ENCODE measurements at places on chromosomes 11 and 22. TPM values are rescaled to one million over a fixed set of nuclear protein-coding genes. Genes with fewer than 3 reads are reported as not detected.

DNA sequence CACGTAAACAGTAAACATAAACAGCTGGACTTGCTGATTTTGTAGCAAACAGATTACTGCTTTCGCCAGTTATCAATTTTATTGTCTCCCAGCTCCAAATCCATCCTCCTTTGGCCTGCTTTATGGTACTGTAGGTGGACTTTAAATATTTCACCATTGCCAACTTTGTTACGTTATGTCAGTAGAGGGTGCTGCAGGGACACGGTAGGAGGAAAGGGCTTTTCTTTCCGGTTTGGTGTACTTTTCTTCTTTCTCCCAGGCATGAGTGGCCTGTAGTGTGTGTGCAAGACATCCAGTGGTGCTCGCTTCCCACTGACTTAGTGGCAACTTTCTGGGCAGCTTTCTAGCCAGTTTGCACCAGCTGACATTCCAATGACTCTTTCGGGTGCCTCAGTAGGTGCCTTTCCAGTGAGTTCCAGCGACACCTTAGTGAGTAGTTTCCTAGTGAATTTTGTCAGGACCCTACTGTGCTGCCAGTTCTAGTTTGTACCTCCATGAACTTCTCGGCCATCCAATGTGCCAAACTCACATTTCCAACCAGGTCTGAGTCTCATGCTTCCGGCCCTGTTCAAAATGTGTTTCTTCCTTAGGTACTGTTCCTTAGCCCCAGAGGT lies 267.6 kb upstream of the TENM4 start:
- DNase-seq: no peak
- no peaks in the 10 kb centered on the region for H3K36me3 ChIP-seq
- no peaks in the 10 kb centered on the region for H3K27me3 ChIP-seq
- H3K4me3 ChIP-seq: no peak overlapping the region
- no peaks in the 10 kb centered on the region for H3K4me1 ChIP-seq
- H3K27ac ChIP-seq: no peak overlapping the region

DNA sequence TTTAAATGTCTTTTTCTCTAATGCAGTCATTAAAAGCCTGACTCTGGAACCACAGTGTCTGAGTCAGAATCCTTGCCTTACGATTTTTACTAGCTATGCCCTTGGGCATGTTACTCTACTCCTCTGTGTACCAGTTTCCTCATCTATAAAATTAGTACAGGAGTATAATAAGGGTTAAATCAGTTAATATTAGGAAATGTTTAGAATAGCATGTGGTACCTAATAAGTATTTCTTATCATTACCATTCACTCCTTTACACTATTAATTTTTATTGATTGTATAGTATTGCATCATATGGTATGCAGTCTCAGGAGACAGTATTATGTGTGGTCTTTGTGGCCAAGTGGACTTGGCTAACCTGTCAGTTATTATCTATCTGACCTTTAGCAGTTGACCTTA lies 68.2 kb downstream of the METTL15 start:
- no peaks in the 10 kb centered on the region for H3K4me1 ChIP-seq
- no peak overlapping the region for H3K27ac ChIP-seq
- no peak for DNase-seq
- no peak overlapping the region for H3K4me3 ChIP-seq
- no peaks in the 10 kb centered on the region for H3K36me3 ChIP-seq

- H3K27me3 ChIP-seq: no peaks in the 10 kb centered on the region
- H3K4me3 ChIP-seq: no peak overlapping the region
- DNase-seq: no peak
These were observed 19.8 kb upstream of the SHANK2 start for GRCh38 chr11:71272161-71272560.

- no peak overlapping the region for H3K4me3 ChIP-seq
- no peaks in the 10 kb centered on the region for H3K27me3 ChIP-seq
- H3K4me1 ChIP-seq: no peaks in the 10 kb centered on the region
- no peak for DNase-seq
- H3K36me3 ChIP-seq: no peaks in the 10 kb centered on the region
These were observed 5.4 kb downstream of the SMCO4 start for GRCh38 chr11:93537767-93538261.

GRCh38 chr22:39458444-39459083 lies 1.8 kb downstream of the MGAT3 start:
- H3K4me3 ChIP-seq: no peak overlapping the region
- no peak for DNase-seq
- H3K27ac ChIP-seq: peak overlapping the region; percentile 54
- no peaks in the 10 kb centered on the region for H3K36me3 ChIP-seq
- peaks cover 14% of the 10 kb centered on the region for H3K4me1 ChIP-seq

Gene PTS
- polyA plus RNA-seq: 11.6 TPM

Gene C22orf31
- polyA plus RNA-seq: not detected

GRCh38 chr11:73453562-73453961 lies 77.4 kb downstream of the RELT start:
- no peak for DNase-seq
- H3K4me1 ChIP-seq: no peaks in the 10 kb centered on the region
- no peak overlapping the region for H3K4me3 ChIP-seq
- H3K27ac ChIP-seq: no peak overlapping the region
- no peaks in the 10 kb centered on the region for H3K36me3 ChIP-seq
- H3K27me3 ChIP-seq: no peaks in the 10 kb centered on the region

Gene OR51I1
- not detected for polyA plus RNA-seq

DNA sequence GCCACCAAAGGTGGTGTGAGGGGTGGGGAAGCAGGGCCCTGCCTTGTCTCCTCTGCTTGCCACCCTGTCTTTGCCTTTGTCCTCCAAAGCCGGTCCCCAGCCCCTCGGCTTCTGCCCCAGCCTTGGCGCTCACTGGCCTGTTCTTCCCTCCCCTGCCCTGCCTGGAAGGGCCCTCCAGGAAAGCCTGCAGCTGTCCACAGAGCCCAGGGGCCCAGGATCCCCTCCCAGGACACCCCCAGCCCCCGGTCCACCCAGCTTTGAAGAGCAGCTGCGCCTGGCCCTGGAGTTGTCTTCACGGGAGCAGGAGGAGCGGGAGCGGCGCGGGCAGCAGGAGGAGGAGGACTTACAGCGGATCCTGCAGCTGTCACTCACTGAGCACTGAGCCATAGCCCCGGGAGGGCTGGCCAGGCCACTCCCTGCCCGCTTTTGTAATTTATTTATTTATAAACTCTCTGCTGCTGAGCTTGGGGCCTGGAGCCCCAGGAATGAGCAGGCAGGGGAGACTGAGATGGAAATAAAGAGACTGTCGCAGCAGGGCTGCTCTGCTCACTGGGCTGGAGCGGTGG lies 1.3 kb upstream of the SSH3 start:
- H3K36me3 ChIP-seq: peaks cover 12% of the 10 kb centered on the region
- no peak overlapping the region for H3K4me3 ChIP-seq
- no peak overlapping the region for H3K27ac ChIP-seq
- no peaks in the 10 kb centered on the region for H3K27me3 ChIP-seq
- peak; percentile 43 for DNase-seq

DNA sequence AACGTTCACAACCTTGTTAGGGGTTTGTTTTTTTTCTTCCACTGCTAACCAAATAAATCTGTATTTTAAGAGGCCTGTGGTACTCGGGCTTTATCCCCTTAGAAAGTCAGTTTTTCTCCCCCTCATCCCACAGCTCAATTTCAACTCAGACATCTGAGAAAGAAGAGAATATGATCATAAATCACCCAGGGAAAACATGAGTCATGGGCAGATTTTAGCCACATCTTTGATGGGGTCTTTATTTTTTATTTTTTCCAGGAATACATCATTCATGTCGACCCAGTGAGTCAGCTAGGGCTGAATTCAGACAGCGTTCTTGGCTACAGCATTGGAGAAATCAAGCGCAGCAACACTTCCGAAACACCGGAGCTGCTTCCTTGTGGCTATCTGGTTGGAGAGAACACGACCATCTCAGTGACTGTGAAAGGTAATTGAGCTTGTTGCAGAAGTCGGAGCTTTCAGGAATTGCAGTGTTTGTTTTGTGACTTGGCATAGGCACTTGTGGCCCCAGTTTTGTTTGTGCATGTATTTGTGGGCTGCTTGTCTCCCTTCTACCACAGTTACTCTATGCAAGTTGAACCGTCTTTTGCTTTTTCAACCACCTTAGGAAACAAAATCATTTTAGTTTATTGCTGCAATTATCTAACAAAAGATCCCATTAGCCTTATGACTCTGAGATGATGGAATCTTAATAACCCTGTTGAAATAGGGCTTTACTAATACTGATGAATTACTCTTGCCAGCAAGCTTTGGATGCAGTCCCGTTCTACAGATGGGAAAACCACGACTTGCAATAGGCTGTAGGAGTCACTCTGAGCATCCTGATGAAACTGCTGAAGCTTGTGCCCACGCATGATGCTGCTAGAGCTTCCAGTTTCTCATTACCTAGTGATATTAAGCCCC lies 62.7 kb downstream of the DBX1 start:
- H3K4me1 ChIP-seq: no peaks in the 10 kb centered on the region
- no peaks in the 10 kb centered on the region for H3K27me3 ChIP-seq

- DNase-seq: no peak
- H3K4me1 ChIP-seq: no peaks in the 10 kb centered on the region
- no peak overlapping the region for H3K27ac ChIP-seq
These were observed 45.8 kb downstream of the C11orf96 start for GRCh38 chr11:43988040-43988817.

Gene MS4A8
- not detected for polyA plus RNA-seq

- no peak overlapping the region for H3K27ac ChIP-seq
- no peaks in the 10 kb centered on the region for H3K36me3 ChIP-seq
- no peak for DNase-seq
- H3K27me3 ChIP-seq: no peaks in the 10 kb centered on the region
These were observed 766 bp downstream of the IZUMO1R start for GRCh38 chr11:94305146-94305545.

GRCh38 chr11:79371152-79371551 lies 69.7 kb downstream of the TENM4 start:
- no peak overlapping the region for H3K27ac ChIP-seq
- no peaks in the 10 kb centered on the region for H3K36me3 ChIP-seq
- no peak for DNase-seq
- no peaks in the 10 kb centered on the region for H3K27me3 ChIP-seq
- H3K4me1 ChIP-seq: no peaks in the 10 kb centered on the region
